Stimulated activated CD8-positive, alpha-beta memory T cell treated with anti-CD3 and anti-CD28 coated beads, Interleukin-2, amount 100 ng/mL, for 48 hours (primary cell): ENCODE measurements at places on chromosomes 6 and 20.

DNA sequence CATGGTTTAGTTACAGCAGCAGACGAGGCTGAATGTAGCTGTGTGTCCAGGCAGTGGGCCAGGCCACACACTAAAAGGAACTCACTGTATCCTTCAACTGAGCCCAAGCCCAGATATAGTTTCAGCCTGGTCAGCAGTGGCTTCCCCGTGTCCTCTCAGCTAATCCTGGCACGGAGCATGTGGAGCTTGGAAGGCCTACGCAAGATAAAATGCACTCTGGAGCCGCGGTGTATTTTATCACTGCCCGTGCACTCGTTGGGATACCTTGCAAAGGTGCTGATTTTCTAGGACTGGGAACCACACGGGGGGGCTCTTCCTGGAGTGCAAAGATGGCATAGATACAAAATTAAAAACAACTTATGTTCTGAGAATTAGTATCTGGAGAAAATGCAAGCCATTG lies 48.4 kb upstream of the IYD start:
- DNase-seq = no peak

DNA sequence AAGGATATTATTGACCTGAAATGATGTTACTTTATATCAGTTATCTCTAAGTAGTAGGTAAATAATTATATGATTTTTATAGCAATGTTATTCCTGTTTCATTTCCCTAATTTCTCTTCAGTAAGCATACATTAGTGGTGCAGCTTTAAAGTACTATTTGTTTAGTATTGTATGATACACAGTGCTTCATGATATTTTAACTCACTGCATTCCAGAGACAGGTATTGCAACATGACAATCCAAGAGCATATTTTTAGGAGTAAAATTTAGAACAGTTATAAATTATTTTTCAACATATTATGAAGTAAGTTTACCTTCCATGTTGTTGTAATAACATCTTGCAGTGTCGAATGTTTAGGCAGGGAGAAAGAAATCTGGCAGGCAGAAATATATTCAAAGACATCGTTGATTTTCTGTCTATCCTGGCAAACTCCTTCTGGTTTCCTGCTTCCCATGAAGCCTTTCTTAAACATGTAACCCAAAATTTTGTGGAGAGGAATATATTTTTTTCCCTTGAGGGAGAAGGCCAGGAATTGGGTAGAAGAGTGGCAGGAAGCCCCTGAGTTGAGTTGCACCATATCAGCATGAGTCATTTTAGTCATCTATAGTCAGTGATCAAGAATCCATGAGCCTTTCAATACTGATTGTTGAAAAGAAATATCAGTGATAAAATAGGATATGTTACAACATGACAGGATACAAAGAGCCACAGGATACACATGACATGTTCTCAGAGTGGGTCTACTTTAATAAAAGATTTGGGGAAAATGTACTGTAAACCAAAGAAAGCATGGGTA lies 29.0 kb upstream of the PTCHD4 start:
- no peak for DNase-seq

DNA sequence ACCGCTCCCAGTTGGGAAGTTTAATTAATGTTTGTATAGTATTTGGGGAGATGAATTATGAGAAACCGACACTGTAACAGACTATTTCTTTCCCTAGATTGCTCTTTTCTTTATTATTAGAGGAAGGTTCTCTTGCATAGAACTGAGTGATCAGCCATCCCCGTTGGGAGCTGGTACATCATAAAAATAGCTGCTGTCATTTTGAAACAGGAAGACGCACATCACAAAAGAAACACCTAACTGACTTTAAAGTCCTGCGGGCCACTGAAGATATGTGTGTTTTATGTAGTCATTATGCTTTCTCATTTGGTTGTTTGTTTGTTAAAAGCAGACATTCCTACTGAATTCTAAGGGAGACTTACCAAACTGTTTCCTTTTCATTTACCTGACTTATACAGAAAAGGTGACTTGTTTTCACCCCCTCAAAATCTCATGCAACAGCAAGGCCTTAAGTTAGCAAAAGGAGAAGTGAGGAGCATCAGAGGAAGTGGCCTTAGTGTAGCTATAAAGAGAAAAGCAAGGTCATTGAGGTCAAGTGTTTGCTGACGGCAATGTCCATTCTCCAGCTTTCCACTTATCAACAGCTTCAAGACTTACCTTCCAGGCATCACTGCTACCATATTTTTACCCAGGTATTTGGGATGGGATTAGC lies 91.0 kb downstream of the PKHD1 start:
- DNase-seq = no peak

DNA sequence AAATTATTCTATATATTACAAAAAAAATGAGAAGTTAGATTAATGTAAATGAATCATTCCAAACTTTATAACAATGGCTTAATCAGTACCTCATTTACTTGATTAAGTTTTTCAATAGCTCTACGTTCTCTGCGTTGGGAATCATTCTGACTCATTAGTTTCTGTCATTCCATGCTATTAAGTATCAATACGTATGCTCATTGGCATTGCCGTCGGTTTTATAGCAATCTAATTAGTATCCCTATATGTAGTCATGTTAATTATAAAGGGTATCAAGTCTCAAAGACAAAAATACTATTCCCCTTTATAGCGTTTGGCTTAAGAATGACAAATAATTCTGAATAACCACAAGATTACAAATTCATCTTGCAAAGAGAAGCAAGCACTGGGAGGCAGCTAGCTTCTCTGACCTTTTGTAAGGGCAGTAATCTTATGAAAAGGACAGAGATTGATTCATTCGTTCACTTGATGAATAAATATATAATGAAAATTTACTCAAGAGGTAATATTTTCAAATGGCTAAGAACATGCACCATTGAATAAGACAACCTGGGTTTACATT lies 41.8 kb downstream of the OLIG3 start:
- no peak for DNase-seq

DNA sequence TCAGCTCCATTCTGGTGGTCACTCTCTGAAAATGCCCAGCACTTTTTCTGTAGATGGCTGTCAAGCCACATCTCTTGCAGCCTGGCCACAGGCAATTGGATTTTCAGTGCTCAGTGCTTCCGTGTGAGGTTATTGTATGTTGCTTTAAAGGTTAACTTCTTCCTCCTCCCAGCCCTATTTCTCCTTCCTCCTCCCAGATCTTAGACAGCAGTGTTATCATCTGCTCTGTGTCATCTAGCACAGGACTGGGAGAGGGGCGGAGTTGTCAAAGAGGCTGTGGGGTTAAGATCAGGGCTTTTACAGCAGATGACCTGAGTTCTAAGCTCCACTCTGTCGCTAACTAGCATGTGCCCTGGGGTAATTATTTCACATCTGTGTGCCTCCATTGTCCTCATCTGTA lies 129.0 kb downstream of the PHACTR3 start:
- DNase-seq = no peak

DNA sequence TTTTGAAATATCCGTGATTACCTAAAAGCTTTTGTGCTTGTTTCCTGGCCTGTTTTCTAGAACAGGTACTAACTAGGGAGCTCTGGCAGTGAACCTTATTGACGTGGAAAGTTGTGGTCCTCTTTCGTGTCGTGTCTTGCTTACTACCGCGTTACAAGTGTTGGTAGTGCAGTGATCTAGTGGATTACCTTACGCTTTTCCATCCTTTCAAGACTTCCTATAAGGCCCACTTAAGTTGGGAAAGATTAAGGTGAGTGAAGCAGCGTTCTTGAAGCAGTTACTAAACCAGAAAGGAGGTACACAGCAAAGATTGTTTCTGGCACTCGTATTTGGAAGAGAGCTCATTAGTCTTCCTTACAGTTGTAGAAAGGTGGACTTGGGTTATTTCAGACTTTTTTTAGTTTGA lies 1.9 kb downstream of the PNRC1 start:
- DNase-seq = no peak

- no peak for DNase-seq
These were observed 79.5 kb upstream of the TCF21 start for GRCh38 chr6:133809406-133809805.

GRCh38 chr20:45358282-45359068 lies 4.5 kb upstream of the SYS1 start:
- DNase-seq = no peak

GRCh38 chr6:30841644-30842504 lies 42.4 kb upstream of the DDR1 start:
- DNase-seq = no peak

DNA sequence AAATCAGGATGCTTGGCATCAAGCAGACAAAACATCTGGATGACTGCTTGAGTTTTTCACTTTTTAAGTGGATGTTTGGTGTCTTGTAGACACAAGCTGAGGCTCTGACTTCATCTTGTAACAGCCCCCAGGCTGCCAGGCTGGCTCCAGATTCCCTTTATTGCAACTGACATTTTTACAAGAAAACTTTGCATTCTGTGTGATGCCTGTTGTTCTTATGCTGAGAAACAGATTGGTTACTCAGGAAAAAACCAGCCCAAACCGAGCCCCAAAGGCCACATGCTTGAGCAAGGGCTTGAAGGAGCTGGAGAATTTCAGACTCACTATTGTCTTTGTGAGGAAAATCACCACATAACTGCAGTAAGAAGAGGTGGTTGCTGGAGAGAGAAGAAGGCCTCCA lies 98.4 kb upstream of the PREP start:
- no peak for DNase-seq

DNA sequence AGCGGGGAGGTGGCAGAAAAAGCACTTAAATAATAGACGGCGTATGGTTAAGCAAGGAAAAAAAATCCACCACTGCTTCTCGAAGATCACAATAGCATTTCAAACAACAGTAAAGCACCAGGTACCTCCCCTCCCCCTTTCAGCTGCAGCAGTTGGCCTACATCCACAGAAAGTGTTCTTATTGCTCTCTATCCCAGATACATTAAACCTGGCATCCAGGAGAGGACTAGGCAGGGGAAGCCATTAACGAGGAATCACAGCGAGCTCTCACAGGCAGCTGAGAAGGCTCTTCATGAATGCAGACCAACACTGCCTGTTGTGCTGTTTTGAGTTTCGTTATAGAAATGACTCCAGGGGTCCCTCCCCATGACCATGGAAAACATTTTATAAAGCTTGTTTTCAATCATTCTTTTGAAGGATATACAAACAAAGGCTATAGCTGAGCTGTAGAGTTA lies 11.8 kb downstream of the FYN start:
- DNase-seq = no peak

DNA sequence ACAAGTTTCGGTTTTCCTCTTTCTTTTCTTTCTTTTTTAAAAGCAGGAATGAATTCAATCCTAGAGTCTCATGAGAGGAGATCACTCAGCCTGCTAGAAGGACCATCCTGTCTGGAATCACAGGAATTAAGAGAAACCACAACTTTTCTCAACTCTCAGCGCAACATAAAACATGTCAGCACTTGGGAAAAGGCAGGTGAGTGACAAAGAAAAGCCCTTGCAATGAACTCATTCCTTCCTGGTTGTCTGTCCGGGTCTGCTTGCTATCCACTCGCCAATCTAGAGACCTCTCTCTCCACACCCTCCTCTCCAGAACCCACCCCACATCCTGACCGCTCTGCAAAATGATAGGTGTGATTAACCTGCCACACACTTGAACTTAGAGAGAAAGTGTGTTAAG lies 253.8 kb downstream of the LY86 start:
- no peak for DNase-seq

DNA sequence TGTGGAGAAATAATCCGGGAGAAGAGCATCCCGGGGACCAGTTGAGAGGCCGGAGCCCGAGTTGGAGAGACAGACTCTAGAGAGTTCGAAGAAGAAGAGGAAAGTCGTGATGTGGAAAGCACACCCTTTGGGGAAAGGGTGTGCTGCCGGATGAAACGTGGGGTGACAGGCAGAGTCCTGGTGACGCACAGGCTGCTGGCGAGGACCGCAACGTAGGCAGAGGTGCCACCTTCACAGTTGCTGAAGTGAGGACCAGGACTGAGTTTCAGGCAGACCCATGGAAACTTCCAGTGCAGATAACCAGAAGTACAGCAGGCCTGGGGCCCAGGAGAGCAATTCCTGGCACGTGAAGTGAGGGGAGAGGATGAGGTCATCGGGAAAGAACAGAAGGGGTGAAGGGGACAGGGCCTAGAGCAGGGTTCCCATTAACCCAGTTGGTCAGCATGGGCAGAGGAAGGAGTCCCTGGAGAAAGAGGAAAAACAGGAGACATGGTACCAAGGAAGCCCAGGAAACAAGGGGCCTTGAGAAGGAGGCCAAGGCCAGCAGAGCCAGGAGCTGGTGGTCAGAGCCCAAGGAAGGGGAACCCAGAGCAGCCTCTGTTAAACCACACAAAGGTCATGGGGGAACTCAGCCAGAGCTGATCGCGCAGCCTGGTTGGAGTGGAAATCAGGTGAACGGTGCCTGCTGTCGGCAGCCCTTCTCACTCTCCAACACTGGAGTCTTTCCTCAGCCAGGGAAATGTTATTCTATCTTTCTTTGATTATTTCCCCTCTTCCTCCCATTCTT lies 84.1 kb downstream of the PRND start:
- DNase-seq = no peak

GRCh38 chr6:16595514-16596120 lies 165.6 kb downstream of the ATXN1 start:
- DNase-seq = no peak
